Cerebellar nuclear complex (tissue), 1 donor: ENCODE measurements at places on chromosomes 7 and 10.

DNA sequence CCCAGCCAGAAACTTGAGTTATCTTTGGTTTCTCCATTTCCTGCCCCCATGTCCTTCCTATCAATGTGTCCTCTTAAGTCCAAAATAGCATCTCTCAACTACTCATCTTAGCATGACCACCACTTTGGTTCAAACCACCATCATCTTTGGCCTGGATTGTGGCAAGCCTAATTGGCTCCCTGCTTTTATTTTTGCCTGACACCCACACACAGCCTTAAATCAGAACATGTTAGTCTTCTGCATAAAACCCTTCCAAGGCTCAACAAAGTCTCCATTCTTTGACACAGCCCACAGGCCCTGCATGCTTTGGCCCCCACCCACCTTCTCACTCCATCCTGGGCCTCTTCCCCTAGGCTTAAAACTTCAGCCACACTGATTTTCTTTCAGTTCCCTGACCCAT is 2.0 kb upstream of the TSPAN14 start:
- DNase-seq, result no peak

- DNase-seq, result no peak
These were observed 32.8 kb upstream of the STRIP2 start for GRCh38 chr7:129401228-129401966.

DNA sequence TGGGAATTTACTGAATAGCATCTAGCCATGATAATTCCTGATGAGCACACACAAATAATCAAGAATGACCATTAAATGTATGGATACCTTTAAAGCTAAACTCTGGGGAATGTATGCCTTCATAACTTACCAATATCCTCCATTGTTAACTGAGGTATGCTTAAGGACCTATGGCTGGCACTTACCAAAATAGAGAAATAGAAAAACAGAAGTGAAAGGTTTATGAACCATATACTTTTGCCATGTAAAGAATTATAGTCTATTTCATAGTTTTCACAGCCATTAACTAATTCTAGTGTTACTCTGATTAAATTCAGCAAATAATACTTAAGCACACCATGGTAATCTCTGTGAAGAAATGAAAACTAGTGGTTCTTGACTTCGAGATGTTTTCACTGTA is 1360.6 kb upstream of the LRRTM3 start:
- no peak for DNase-seq

DNA sequence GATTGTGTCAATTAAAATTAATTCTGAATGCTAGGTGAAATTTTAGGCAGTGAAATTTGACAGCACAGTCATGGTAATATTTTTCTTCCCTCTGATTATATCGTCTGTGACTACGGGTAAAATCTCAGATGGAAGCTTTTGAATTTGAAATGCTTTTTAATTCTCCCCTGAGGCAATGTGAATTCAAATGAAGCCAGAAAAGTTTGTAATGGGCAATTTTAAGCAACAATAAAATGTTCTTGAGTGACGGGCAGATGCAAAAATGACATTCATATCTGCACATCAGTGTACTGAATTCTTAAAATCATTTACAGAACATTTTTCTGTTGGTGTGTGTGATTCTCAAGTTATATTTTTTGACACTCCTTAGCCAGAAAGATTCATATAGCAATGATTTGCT is 134.5 kb downstream of the NSUN6 start:
- DNase-seq, result no peak

DNA sequence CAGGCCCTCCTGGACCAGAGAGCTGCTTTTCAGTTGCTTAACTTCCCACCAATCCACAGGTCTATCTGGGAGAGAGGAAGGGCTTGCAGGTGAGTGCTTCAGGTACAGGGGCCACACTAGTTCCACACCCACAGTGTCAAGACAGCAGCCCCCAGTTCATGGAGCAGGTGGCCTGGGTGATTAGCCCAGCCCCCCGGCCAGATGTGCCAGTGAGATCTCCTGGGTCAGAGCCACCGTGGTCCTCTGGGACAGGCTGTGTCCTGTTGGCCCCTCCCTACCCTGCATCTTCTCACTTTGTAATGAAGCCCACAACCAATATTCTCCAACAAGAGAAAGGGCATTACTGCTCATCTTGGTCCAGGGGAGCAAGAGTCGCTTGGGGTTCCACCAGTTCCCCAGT is 30.6 kb downstream of the DRGX start:
- no peak for DNase-seq

DNA sequence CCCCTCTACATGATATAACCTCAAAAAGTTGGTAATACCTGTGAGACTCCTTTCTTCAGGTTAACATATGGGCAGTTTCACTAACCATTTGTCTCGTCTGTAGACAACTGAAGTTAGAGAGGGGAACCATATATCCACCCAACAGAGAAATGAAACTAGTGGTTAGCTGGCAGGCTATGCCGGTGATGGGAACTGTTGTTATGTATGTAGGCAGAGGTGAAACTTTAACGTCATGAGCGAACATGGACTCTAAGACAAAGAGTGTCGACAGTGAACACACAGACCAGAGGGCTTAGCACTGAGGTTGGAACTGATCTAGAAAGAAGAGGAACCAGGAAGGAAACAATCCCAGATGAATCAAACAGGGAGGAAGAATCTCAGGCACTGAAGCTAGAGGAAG is 112.4 kb downstream of the ELMO1 start:
- DNase-seq, result no peak
